ENCODE measurements at places on chromosomes 1 and 21. TPM values are rescaled to one million over a fixed set of nuclear protein-coding genes. Genes with fewer than 3 reads are reported as not detected.
A peak's percentile ranks its signal among the peaks of the same experiment; 100 is the strongest.

- DNase-seq = no peak
These were observed 488.0 kb upstream of the B3GALT2 start for GRCh38 chr1:193674292-193674944.

- no peak for DNase-seq
These were observed 73.7 kb downstream of the TOMM20 start for GRCh38 chr1:235054936-235055335.

DNA sequence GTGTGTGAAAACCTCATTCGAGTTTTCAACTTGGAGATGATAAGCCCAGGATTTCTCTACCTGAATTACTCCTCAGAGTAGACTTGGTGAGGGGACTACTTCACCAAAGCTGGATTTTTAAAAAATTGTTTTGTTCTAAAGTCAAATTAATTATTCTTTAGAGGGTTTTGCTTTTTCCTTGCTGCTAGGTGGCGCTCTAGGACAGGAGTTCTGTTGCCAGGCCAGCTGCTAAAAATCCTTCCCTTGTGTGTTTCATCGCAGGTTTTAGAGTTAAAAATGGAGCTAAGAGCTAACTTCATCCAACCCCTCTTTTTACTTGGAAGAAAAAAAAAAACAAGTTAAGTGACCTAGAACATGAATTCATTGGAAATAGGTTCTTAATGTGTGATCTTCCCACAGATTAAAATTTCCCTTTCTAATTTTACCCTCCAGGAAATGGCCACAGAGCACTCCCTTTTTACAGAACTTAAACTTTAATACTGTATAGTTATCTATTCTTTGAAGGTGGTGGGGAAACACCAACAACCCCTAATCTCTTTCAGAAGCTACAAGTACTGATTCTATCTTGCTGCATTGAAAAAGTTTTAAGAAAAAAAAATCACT is 36.7 kb upstream of the FAM163A start:
- peak; percentile 4 for DNase-seq

- no peak for DNase-seq
These were observed 45.1 kb downstream of the SLC2A1 start for GRCh38 chr1:42913426-42914091.

DENND2D gene
- total RNA-seq = 8.1 TPM

GRCh38 chr1:15381805-15382204 is 27.9 kb upstream of the EFHD2 start:
- no peak for DNase-seq

DNA sequence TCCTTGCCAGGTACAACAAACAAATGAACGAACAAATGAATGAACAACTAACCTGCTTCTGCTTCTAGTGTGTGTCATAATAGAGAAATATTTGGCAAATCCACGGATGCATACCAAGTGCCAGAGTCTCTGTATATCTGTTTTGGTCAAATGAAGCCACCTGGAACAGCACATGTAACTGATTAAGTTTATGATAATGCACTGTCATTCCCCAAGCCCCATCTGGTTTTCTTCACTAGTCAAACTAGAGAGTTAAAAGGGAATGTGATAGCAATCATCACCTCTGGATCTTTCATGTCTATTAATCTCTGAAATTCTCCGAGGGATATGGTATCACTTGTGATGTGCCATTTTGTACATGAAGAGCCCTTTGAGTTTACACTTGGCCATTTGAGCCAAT is 21.0 kb upstream of the SCAF4 start:
- no peak for DNase-seq

- no peak for DNase-seq
These were observed 20.4 kb upstream of the GNG12 start for GRCh38 chr1:67853704-67854103.

TP73 gene
- total RNA-seq = not detected

DNA sequence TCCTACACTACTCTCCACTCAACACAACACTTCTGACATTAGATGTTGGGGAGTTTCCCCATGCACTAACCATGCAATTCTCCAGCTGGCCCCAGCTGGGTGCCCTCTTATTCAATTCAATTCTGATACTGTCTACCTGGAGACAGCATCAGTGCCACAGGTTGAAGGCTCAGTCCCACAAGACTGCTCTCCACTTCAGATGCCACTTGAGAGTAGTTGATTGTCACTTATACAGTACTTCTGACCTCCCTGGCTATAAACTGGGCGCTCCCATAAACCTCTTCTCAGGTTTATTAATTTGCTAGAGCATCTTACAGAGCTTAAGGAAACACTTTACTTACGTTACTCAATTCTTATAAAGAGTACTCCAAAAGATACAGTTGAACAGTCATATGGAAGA is 442.3 kb downstream of the LRRIQ3 start:
- no peak for DNase-seq

VCAM1 gene
- total RNA-seq = 14.0 TPM

- no peak for DNase-seq
These were observed 41.7 kb downstream of the PKNOX1 start for GRCh38 chr21:43015906-43016540.

DNA sequence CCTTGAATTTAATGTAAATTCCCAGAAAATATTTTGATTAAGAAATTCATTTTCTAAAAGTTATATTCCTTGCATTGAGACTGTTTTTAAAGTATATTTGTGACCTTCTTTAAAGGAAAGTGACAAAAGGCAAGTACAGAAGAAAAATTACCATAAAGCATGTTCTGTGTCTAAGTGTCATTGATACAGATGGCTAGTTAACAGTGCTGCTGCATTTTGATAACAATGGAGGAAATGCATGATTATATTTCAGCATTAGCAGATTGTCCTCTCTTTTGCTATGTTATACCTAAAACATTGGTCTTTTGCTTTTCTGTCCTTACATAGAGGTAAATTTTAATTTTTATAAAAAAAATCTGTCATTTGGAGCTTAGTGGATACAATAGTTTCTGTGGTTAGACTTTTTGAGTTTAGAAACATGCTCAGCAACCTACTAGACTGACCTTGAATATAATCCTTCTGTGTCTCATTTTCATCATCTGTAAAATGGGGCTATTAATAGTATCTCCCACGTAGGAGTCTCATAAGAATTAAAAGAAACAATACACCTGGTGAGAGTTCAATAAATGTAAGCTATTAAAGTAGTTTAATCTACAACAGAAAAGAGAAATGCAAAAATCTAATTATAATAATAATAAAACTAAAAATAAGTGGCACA is 51.1 kb upstream of the RGS21 start:
- no peak for DNase-seq

FAM110D gene
- not detected for total RNA-seq

DNA sequence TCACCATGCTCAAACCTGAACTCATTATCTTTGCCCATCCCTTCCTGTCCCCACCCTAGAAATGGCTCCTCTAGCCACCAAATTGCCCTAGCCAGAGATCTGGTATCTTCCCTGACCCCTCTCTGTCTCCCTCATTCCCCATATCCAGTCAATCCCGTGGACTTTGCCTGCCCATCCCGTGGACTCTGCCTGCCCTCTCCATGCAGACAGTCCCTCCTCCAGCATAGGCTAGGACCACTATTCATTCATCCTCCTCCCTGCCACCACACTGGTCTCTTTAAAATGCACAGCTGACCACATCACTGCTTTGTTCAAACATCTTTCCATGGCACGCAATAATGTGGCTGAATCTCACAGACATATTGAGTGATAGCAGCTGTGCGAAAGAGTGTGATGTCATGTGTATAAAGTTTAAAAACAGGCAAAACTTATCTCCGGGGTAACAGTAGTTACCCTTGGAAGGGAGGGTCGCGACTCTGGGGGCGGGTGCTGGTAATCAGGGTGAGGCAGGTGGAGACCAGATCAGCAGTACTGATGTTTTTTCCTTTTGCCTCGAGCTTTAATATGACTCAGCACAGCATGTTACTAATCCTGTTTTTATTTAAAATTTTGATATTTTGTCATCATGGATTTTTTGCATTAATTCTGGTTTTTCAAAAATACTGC is 4.8 kb upstream of the SLC2A1 start:
- no peak for DNase-seq

- peak; percentile 85 for DNase-seq
These were observed 627.4 kb downstream of the LMO4 start for GRCh38 chr1:87956072-87956471.

DNA sequence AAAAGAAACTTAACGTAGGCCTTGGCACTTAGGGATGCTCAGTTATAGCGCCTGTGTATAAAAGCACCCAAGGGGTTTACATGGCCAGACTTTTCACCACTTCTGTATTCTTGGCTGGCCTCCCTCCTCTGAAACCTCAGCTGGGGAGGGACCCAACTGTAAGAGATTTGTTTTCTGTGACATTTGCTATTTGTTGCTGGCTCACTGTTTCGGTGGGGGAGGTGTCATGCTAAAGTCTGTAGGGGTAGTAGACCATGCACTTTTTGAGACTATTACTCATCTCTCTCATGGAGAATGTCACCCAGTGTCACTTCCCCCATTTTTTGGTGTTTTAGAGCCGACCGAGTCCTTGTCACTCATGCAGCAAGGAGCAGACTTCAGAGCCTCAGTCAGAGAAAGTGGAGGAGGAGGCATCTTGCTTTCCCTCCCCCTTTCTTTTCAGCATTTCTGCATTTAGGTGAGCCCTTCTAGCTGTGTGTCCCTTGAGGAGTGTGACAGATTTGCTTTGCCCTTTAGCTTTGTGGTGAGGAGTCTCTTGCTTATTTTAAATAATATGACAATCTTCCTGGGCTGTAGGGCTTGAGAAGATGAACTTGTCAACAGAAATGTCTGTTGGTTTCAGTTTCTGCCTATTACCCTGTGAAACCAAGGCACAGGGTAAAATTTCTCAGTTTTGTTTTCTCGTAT is 160.1 kb downstream of the FASLG start:
- DNase-seq = no peak

- DNase-seq = no peak
These were observed 36.1 kb downstream of the DEGS1 start for GRCh38 chr1:224219011-224219611.

ELAPOR1 gene
- total RNA-seq = 0.29 TPM

ANKRD35 gene
- total RNA-seq = 0.36 TPM

DNA sequence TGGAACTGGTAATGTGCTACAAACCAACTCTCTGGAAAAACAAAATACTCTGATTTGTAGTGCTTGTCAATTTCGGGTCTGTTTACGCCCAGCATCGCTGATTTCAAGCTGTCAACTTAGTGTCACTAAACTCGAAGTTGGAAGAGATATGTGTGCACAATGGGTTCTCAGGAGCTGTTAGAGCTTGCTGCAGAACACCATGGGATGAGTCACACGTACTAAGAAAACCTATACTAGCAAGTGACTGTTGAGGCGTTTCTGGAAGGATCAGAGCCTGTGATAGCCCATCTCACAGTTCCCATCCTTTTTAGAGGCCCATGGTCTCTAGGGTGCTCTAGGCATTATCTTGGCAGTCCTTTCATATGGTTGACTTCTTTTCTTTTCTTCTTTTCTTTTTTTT is 14.3 kb downstream of the GMEB1 start:
- DNase-seq = no peak

GRCh38 chr1:39802496-39803260 is 14.0 kb upstream of the BMP8B start:
- no peak for DNase-seq

DNA sequence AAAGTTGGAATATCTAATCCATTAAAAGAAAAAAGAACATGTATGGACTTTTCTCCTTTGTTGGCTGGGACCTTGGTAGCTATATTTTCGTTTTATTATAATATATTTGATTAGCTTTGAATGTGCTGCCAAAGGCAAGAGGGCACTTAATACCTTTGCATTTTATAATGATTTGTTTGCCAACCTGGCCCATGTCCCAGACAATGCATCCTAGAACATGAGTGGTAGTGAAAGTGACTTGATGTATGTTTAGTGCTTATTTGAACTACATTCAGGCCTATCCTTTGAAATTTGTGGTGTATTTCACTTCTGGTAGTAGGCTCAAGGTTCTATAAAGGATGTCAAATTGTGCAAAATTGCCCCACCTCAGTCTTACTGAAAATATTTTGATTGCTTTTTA is 25.9 kb downstream of the CACHD1 start:
- no peak for DNase-seq

- DNase-seq = no peak
These were observed 1.7 kb upstream of the INAVA start for GRCh38 chr1:200892958-200893357.

DNA sequence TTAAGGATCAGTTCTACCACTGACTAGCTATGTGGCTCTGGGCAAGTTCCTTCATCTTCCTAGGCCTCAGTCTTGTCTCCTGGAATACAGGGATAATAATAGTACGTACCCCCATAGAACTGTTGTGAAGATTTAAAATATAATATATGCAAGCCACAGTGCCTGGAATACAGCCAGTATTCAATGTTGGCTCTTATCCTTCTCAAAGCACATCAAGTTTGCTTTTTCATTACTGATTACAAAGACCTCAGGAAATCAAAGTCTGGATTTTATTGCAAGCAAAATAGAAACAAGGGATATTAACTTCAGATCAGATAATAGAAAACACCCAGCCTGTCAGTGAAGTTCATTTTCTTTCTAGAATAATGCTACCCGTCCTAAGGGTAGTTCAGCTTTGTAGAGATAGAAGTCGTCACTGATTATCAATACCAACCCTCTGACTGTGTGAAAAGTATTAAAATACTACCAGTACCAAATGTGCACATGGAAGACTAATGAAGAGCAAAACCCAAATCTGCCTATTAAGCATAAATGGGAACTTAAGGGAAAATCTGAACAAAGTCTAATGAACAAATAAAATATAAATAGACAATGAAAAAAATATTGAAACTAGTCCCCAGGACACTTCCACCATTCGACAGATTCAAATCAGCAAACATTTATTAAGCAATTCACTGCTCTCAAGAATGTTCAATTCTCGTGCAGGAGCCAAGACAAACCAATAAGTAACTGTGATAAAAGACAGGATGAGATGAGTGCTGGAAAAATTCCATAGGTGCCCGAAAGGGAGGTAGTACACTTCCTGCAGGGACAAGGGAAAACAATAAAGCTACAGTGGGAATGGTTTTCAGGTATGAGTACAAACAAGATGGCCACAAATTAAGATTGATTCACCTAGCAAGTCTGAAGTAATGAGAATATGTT is 206.2 kb downstream of the SMYD3 start:
- DNase-seq = no peak

OR14K1 gene
- total RNA-seq = not detected

PRRX1 gene
- total RNA-seq = 0.87 TPM

- no peak for DNase-seq
These were observed 15.5 kb downstream of the FYB2 start for GRCh38 chr1:56803561-56804156.

ATF3 gene
- 18.9 TPM for total RNA-seq

DNA sequence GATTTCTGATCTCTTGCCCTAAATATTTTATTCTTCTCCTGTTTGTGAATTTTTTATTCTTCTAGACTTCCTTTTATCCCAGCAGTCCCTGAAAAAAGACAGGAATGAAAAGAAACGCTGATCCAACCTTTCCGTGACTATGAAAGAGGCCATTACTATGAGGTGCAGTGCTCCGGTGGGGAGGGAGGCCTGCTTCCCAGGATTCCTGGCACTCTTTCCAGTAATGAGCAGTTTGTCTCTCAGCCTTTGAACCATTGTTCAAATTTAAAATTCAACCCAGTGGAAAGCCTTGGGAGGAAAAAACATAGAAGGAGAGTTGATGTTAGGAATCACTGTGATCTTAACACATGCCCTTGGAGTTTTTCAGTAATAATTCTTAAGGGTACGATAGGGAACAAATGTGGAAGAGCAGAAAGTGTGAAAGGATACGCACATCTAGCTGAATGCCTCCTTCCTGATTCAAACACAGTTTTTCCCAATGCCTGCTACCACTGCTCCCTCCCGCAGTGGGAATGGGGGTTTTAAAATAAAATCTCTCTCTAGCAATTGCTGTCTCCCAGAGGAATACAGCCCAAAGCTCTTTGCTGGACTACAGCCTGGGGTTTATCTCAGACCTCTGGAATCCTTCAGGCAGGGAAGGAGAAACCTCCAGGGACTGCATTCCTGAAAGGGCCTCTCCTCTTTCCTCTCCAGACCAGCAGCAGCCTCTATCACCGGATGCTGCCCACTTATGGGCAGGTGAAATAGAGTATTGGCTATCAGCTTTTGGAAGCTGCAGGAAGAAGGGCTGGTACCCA is 6.1 kb downstream of the IER5 start:
- no peak for DNase-seq

LCE1E gene
- total RNA-seq = not detected
